ENCODE measurements at places on chromosomes 1 and 21.

GRCh38 chr21:25912402-25912746 lies 177.6 kb downstream of the GABPA start:
- no peak for DNase-seq

- no peak for DNase-seq
These were observed 35.1 kb downstream of the AK5 start for GRCh38 chr1:77316966-77317365.

- no peak for DNase-seq
These were observed 8.7 kb upstream of the COL6A1 start for GRCh38 chr21:45972716-45973474.

DNA sequence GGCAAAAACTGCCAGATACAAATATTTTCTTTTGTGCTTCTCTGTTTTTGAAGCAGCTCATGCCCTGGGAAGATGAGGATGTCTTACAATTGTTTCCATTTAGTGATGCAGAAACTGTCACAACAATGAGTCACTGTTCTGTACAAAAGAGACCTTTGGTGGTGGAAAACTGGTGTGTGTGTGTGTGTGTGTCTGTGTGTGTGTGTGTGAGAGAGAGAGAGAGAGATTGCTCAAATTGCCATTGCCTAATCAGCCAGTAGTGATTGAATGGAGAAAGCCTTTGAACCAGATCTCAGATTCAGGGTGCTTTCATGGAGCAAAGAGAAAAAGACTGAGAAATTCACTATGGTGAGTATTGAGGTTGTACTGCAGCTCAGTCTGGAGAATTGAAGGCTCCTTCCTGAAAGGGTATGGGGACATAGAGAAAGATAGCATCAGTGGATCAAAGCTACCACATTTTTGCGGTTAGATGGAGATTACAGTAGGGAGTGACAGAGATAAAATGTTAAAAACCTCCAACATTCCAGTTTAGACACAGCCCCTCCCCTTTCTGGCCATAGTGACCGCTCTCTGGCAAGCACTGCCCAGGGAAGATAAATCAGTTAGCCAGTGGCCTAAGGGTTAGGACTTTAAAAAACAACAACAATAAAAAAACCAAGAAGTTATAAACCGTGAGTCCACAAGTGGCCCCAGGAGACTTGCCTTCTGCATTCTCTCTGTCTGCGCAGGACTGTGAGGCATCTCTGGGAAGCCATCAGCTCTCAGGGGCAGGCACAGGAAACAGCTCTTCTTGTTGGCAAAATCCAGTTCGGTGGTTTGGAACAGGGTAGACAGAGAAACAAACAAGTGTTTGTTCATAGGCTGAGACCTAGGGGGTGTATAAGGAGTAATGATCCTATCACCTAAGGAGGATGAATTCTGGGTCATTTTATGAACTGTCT lies 406.5 kb downstream of the DUSP10 start:
- DNase-seq: no peak

DNA sequence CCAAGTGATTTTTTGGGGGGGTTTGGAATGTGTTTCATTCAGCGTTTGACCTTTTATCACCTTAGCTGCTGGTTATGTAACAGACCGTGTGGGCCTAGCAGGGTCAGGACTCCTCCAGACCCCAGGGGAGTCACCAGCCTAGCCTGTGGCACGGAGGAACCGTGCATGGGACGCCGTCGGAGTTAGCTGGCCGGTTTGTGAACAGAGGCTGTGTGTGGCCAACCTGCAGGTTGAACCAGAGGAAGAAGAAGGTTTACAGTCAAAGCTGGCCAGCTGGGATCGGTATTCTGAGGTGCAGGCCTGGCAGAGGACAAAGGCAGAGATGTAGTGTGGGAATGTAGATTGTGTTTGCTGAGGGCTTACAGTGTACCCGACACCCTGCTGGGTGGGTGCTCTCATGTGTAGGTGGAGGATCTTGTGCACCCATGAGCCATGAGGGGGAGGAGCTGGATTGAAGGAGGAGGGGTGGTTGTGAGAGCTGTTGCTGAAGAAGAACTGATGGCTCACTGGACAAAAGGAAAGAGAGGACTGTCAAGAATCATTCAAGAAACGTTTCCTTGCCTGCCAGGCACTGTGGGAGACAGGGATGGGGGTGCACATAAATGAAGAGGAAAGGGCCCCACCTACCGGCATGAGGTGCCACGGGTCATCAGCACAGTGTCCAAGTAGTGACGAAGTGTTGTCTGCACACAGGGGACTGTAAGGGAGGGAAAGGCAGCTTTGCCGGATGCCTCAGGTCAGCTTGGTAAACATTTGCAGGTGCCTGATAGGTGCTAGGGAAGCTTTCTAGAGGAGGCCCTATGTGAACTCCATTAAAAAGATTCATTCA lies 40.0 kb upstream of the PWP2 start:
- no peak for DNase-seq

DNA sequence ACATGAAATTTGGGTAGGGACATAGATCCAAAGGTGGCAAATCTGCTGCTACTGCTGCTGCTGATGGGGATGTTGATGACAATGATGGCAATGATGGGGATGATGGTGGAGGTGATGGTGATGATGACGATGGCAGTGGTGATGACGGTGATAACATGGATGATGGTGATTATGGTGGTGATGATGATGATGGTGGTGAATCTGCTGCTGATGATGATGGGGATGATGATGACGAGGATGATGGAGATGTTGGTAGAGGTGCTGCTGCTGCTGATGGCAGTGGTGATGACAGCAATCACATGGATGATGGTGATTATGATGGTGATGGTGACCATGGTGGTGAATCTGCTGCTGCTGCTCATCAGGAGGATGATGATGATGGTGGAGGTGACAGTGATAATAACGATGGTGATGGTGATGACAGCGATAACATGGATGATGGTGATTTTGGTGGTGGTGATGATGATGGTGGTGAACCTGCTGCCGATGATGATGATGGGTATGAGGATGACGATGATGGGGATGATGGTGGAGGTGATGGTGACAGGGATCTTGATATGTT lies 341.0 kb upstream of the VAMP3 start:
- no peak for DNase-seq

DNA sequence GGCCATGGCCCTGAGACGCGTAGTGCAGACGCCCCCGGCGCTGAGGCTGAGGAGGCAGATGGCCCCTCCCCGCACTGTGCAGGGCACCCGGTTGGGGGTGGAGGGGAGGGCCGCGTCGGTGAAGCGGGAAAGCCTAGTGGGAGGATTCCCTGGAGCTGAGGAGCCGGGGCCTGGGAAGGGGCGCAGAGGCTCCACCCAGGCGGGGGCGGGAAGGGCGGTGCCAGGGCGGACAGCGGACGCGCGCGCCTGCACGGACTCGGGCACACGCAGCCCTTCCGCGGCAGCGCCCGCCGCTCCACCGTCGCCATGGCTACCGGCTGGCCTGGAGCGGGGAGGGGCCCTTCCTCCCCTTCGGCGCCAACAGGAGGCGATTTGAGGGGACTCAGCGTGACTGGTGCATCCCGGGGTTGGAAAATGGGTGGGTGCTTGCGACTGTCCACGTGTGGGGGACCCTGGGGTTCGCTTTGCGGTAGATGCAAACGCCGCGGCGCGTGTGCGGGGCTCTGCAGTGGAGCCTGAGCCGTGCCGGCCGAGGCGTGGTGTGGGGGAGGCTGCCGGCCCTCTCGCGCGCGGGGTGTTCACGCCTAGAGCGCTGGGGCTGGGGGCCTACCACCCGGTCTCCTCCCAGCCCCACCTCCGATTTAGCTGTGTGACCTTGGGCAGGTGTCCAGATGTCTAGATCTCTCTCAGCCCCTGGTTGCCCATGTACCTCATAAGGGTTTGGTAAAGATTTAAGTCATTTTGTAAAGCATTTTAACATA lies 35.1 kb downstream of the PTPRF start:
- peak; percentile 47 for DNase-seq

DNA sequence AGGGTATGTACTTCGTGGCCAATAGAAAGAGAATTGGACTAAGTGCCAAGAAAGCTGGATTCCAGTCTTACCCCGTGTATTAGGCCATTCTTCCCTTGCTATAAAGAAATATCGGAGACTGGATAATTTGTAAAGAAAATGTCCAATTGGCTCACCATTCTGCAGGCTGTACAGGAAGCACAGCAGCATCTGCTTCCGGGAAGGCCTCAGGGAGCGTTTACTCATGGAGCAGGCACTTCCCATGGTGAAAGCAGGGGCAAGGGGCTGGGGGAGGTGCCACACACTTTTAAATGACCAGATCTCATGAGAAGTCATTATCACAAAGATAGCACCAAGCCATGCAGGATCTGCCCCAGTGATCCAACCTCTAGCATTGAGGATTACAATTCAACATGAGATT lies 7.8 kb upstream of the AMIGO1 start:
- DNase-seq: no peak

DNA sequence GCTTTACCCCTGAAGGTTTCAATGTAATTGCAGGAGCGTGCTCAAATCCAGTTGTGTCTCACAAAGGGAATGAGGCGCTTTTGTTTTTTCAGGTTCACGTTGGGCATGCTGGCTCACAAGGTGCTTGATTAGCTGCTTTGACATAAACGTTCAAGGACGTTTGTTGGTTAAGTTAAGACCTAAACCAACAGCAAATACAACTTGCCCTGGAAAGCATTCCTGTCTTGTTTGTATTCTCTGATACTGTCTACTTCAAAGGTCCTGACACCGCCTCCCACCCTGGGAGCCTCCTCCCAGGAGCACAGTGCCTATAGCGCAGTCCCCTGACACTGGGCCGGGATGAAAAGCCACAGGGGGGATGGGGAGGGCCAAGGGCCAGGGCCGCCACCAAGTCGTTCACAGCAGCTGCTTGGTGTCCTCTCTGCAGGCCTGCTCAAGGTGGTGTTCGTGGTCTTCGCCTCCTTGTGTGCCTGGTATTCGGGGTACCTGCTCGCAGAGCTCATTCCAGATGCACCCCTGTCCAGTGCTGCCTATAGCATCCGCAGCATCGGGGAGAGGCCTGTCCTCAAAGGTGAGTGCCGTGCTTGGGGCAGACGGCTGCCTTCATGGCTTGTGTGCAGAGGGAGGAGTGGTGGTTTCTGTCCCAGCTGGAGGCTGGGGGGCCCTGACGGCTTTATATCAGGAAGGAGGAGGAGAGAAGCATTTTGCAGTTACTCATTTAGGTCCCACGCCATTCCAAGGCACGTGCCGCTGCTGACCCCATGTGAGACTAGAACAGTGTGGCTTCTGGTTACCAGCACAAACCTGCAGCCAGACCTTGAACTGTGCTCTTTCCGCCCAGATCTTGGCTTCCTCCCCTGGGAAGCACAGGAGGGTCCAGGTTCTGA lies 6.1 kb downstream of the FAM3B start:
- no peak for DNase-seq

DNA sequence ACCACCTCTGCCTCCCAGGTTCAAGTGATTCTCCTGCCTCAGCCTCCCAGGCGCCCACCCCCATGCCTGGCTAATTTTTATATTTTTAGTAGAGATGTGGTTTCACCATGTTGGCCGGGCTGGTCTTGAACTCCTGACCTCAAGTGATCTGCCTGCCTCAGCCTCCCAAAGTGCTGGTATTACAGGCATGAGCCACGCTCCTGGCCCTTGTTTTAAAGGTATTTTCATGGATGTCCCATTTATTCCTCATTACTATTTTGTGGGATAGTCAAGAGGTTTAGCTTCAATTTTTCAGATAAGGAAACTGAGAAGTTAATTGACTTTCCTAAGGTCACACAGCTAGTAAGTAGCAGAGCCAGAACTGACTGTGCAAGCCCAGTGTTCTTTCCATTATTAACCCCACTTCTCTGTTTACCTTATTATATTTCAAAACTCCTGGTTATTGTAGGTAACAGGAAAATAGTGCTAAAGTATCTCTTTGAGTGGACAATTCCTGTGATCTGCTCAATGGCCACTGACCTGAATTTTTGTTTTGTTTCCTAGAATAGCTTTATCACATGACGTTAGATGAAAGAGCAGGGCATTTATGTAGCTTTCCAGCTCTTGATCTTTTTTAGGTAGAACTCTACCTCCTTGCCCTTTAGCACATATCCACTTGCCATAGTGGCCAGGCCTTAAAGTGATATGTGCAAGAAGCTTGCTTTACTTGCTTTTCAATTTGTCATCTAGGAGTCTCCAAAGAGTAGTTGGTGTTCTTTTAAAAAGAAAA lies 13.6 kb downstream of the ZYG11B start:
- no peak for DNase-seq

DNA sequence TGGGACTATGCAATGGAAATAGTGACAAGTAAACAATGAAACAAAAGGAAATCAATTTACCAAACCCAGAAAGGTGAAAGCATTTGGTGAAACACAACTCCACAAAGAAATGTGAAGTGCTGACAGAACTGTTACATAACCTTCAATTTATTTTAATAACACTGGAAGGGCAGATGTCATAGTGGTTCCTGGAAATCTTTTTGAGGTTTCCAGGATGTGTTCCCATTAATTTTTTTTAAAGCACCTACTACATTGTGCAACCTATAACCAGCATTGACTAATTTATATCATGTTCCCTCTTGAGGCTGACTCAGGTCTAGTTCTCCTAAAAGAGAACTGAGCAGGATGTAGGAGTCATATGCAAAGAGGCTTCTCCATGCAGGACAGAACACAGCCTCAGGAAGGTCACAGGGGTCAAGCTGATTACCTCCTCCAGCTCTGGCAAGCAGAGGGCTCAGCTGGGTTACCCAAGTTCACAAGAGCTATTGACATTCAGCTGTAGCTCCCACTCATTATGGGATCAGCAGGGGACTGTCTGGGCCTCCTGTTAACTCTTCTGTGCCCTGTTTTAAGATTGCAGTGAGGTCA lies 157.1 kb upstream of the NRIP1 start:
- DNase-seq: no peak

GRCh38 chr1:208183977-208184911 lies 59.9 kb downstream of the PLXNA2 start:
- DNase-seq: peak; percentile 22

- DNase-seq: no peak
These were observed 15.3 kb upstream of the ZNF678 start for GRCh38 chr1:227548119-227548397.

- peak; percentile 47 for DNase-seq
These were observed 123.9 kb upstream of the VAMP3 start for GRCh38 chr1:7646981-7647901.

- DNase-seq: no peak
These were observed 139.8 kb upstream of the PTBP2 start for GRCh38 chr1:96581772-96582171.

DNA sequence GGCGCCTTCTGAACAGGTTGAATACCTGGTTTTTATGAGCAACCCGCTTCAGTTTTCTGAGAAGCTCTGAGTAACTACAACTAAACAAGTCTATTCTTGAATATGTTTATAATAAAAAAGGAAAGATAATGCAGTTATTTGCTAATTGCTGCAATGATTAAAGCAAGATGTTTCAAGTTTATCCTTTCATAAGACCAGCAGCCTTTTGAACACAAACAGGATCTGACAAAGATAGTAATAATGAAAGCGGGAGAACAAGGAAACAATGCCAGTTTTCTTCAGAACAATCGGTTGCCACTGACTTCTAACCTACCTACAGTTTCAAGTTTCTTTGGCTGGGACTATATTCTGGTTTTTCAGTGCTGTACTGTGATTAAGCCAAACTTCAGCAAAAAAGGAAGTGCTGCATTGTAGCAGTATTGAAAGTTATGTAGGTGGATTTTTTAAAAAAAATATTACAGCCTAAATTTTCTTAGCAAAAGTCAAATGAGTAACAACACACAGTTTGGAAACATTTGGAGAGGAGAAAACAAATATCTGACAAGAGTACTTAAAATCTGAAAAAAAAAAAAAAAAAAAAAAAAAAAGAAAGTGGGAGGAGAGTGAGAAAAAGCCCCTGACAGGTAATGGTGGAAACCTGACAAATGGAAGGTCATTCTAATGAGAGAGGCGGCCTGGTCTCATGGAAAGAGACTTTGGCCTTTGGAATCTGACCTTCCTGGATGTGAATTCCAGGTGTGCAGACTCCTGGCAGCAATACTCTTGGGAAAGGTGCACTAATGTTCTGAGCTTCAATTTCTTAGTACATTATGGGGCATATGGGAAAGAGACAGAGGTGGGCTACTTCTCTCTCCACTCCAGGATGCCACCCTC lies 11.4 kb downstream of the KCNJ15 start:
- DNase-seq: no peak

GRCh38 chr1:156852418-156852874 lies 6.5 kb downstream of the INSRR start:
- DNase-seq: peak; percentile 81

Measured in DMS79 (cell line).